Stimulated activated naive CD4-positive, alpha-beta T cell treated with Interleukin-2 at 50 U/mL for 16 hours (primary cell): ENCODE measurements at places on chromosomes 1 and 21.

- no peak for DNase-seq
Observed at GRCh38 chr1:49136738-49137251, 360.1 kb upstream of the BEND5 start.

- no peak for DNase-seq
Observed at GRCh38 chr21:46148106-46148505, 7.3 kb downstream of the FTCD start.

DNA sequence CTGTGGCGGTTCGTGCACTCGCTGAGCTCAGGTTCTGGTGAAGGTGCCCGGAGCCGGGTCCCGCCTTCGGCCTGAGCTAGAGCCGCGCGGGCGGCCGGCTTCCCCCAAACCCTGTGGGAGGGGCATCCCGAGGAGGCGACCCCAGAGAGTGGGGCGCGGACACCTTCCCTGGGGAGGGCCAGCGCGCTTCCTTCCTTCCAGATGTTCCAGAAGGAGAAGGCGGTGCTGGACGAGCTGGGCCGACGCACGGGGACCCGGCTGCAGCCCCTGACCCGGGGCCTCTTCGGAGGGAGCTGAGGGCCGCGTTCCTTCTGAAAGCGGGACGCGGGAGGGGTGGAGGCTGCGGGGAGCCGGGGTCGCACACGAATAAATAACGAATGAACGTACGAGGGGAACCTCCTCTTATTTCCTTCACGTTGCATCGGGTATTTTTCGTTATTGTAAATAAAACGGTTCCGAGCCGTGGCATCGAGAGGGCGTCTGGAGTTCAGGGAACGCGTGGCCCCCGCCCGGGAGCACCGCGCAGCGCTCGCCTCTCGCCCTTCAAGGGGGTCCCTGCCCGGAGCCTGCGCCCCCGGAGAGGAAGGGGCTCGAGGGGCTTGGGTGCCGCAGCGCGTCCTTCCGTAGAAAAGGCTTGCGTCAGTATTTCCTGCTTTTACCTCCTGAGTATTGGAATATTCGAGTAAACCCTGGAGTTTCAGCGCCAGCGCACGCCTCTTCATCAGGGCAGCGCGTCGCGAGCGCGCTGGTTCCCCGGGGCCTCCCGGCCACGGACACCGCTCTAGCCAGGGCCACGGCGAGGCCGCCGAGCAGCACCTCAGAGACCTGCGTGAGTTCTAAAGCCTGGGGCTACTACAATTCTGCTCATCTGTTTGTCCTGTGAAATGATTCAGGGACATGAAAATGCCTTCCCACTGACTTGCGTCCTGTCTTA lies 11.5 kb downstream of the YBEY start:
- DNase-seq: no peak

- no peak for DNase-seq
Observed at GRCh38 chr1:91601554-91602376, 101.1 kb downstream of the CDC7 start.

DNA sequence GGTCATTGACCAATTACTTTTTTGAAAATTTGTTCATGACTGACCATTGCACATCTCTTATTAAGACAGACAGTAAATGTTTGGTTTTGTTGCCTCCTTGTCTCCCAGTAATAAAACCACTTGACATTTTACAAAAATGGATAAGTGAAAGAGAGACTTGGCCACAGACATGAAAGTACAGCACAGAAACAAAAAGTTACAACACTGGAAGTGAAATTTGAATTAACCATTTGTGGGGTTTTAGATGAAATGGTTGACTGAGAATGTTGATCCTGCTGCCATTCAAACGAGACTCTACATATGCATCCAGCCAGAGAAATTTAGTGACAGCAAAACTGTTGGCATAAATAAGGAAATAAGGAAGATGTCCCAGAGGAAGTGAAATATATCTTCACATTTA lies 79.3 kb upstream of the B3GALT2 start:
- DNase-seq: no peak

DNA sequence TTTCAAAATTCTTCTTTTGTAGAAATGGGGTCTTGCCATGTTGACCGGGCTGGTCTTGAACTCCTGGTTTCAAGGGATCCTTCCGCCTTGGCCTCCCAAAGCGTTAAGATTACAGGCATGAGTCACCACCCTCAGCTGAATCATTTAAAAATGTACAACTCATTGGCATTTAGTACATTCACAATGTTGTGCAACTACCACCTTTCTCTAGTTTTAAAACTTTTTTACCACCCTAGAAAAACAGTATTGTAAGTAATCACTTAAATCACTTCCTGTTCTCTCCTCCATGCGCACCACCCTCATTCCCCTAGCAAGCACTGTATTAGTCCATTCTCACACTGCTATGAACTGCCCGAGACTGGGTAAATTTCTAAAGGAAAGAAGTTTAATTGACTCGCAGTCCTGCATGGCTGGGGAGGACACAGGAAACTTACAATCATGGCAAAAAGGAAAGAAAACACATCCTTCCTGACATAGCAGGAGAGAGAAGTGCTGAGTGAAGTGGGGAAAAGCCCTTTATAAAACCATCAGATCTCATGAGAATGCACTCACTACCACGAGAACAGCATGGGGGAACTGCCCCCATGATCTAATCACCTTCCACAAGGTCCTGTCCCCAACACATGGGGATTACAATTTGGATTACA lies 14.4 kb upstream of the THEM5 start:
- DNase-seq: no peak

DNA sequence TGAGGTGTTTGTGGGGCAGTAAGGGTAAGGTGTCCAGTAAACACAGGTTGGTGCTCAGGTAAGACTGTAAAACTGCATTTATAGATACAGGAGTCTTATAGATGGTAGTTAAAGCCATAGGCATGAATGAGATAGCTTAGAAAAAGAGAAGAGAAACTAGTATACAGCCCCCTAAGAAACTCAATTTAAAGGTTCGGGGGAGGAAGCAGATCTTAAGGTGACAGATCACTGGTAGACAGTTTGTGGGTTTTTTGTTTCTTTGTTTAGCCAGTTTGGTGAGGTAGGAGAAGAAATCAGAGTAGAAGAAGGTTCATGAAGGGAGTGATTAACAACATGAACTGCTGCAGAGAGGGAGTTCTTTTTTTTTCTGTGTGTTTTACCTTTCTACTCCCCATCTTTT lies 6.1 kb upstream of the AGO3 start:
- no peak for DNase-seq

DNA sequence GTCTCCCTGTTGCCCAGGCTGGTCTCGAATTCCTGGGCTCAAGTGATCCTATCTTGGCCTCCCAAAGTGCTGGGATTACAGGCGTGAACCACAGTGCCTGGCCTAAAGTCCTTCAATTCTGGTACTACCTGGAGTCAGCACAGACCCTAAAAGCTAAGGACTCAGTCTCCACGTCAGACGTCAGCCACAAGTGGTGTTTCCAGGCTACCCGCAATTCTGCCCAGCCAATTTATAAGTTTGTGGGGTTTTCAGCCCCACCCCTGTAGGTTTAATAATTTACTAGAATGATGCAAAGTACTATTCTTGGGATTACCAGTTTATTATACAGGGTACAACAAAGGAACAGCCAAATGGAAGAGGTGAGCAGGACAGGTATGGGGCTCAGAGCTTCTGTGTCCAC lies 10.6 kb upstream of the DIP2A start:
- no peak for DNase-seq

DNA sequence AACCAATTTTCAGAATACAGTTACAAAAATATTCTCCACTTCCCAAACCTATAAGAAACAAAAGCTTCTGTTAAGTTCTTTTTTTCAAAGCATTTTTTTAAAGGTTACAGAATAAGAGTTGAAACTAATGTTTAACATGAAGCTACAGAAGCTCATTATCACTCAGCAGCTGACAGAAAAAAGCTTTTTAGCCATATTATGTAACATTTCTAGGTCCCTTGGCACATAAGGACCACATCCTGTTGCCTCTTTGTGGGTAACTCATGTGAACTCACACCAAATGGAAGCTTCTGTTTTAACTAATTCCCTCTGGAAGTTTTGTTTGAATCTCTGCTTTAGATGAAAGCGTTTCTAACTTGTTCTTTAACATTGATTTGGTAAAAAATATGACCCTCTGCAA lies 242.5 kb upstream of the TMPRSS15 start:
- DNase-seq: no peak

DNA sequence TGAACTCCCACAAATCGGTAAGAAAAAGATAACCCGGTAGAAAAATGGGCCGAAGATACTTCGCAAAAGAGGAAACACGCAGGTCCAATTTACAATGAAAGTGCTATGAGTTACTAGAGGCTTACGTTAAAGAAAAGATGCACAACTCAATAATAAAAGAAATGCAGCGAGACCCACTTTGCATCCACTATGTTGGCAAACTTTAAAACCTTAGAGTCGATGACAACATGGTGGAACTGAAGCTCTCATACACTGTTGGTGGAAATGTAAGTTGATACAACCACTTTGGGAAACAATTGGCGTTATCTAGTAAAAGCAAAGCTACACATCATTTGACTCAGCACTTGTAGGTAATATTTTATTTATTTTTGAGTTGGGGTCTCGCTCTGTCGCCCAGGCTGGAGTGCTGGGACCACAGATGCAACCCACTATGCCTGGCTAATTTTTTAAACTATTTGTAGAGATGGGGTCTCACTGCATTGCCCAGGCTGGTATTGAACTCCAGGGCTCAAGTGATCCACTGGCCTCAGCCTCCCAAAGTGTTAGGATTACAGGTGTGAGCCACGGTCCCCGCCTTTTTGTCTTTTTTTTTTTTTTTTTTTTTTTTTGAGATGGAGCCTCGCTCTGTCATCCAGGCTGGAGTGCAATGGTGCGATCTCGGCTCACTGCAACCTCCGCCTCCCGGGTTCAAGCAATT lies 696 bp upstream of the GPATCH3 start:
- no peak for DNase-seq

GRCh38 chr1:151729157-151729965 lies 8.0 kb downstream of the RIIAD1 start:
- DNase-seq: no peak

DNA sequence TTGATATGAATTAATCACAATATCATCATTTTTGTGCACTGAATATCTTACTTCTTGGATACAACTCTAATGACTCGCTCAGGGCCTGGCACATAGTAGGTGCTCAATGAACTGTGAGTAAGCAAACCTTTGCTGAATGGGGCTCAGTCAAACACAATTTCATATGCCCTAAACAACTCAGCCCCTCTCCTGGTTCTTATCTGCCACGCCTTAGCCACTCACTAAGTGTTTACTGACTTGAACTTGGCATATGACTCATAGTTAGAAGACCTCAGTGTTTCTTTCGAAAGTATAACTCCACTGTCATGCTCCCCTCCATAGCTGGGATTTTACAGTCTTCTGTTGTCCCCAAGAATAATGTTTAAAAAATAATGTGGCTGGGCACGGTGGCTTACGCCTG lies 4.8 kb upstream of the IFNLR1 start:
- peak; percentile 39 for DNase-seq

DNA sequence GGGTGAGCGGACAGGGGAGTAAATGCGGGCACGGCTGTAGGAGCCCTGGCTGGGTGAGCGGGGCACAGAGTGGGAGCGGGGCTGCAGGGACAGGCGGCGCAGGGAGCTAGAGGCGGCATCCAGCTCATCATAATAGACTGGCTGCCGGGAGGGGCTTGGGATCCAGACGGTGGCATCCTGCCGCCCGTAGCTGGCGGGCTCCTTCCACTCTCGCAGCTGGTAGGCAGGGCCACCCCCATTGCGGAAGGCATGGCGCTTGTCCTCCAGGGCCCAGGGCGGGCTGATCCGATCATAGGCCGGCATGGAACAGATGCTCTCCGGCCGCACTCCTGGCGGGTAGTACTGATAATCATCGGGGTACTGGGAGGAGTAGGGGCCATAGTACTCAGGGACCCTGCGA lies 43.7 kb upstream of the GOLT1A start:
- no peak for DNase-seq

GRCh38 chr1:23598424-23598823 lies 39.1 kb upstream of the ID3 start:
- DNase-seq: no peak

- no peak for DNase-seq
Observed at GRCh38 chr21:17539323-17539722, 26.5 kb downstream of the CXADR start.

GRCh38 chr1:227305894-227306626 lies 12.2 kb downstream of the CDC42BPA start:
- DNase-seq: no peak

- no peak for DNase-seq
Observed at GRCh38 chr1:197989058-197989457, 71.9 kb downstream of the LHX9 start.

- DNase-seq: no peak
Observed at GRCh38 chr1:40664167-40664537, 1.3 kb downstream of the RIMS3 start.

- no peak for DNase-seq
Observed at GRCh38 chr21:38267991-38268863, 11.4 kb downstream of the KCNJ15 start.

DNA sequence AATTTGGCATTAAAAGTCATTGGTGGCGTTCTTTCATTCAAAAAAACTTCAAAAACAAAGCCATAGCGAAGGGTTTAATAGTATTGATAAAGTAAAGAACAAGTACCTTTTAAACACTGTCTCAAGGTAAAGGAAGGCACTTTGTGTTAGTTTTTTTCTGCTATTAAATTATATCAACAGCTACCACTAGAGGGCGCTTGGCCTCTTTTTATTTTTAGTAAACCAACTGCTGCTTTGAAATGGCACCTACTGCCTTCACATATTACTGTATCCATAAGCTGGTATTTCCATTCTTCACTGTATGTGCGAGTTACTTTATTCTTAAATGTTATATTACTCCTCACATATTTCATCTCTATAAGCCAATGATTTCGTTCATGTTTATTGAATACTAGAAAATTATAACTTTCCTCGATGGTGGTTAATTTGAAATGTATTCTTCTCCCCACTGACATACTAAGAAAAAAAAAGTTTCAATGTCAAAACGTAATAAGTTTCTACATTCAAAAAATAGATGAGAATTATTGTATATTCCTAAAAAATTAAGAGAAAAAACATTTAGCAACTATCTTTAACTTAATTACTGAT lies 125.7 kb upstream of the CXADR start:
- DNase-seq: peak; percentile 1

DNA sequence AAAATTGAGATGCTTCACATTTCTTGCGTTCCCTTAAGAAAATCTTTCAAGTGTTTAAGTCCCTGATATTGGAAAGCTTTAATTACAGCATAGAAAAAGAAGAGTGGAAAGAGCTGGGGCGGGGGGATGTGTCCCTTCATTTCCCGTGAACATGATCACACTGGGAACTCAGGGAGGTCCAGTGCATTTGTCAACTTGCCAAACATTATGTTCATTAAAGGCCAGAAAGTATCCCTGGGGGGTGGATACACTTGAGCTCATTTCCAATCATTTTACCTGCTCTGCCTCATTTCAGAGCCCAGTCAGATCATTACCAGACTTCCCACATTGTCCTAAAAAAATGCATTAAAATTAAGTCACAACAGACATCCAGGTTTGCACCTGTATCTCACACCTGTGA lies 123.6 kb upstream of the KCNJ15 start:
- no peak for DNase-seq

GRCh38 chr21:42120101-42120902 lies 49.2 kb downstream of the UMODL1 start:
- no peak for DNase-seq

GRCh38 chr21:40696246-40696645 lies 150.7 kb downstream of the DSCAM start:
- DNase-seq: no peak
